ENCODE measurements at places on chromosomes 13 and 19. TPM values are rescaled to one million over a fixed set of nuclear protein-coding genes. Genes with fewer than 3 reads are reported as not detected.

- DNase-seq = no peak
Observed at GRCh38 chr19:13539332-13539731, 33.1 kb upstream of the CACNA1A start.

GRCh38 chr19:34260771-34261173 lies 6.4 kb downstream of the GARRE1 start:
- no peak for DNase-seq

- no peak for DNase-seq
Observed at GRCh38 chr13:80408270-80408669, 67.3 kb upstream of the SPRY2 start.

- DNase-seq = peak; percentile 43
Observed at GRCh38 chr13:73984201-73984600, 150.0 kb downstream of the KLF12 start.

- DNase-seq = no peak
Observed at GRCh38 chr13:59024434-59024833, 1139.3 kb downstream of the DIAPH3 start.

Gene SPART
- 44.1 TPM for total RNA-seq

DNA sequence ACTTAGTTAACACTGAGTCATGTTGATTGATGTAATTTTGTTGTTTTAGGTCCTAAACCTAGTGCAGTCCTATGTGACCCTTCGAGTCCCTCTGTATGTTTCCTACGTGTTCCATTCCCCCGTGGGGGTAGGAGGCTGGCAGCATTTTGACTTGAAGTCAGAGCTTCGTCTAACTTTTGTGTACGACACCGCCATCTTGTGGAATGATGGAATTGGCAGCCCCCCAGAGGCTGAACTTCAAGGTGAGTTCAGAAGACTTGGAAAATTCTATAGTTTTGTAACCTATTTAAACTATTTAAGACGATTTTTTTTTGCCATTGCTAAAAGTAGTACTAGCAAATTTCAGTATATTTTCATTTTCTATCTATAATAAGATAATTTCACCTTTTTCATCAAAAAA lies 117.9 kb downstream of the STOML3 start:
- peak; percentile 36 for DNase-seq

DNA sequence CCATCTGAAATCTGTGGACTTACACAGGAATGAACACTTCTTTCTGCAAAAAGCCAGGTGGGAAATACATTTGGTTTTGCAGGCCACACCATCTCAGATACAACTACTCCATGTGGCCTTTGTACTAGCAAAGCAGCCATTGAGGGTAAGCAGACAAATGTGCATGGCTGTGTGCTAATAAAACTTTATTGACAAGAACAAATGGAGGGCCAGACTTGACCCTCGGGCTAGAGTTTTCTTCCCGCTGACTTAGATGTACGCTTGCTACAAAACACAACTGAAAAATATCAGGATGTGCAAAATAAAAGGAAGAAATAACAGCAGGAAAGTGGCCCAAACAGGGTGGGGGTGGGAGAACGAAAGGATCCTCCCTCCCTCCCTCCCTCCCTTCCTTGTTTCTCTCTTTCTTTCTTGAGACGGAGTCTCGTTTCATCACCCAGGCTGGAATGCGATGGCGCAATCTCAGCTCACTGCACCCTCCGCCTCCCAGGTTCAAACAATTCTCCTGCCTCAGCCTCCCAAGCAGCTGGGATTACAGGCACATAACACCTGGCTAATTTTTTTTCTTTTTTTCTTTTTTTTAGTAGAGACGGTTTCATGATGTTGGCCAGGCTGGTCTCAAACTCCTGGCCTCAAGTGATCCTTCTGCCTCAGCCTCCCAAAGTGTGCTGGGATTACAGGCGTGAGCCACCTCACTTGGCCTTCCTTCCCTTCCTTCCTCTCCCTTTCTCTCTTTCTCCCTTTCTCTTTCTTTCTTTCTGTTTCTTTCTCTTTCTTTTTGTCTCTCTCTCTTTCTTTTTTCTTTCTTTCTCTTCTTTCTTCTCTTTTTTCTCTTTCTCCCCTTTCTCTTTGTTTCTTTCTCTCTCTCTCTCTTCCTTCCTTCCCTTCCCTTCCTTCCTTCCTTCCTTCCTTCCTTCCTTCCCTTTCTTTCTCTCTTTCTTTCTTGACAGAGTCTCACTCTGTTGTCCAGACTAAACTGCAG lies 29.3 kb downstream of the CCL25 start:
- DNase-seq = no peak

GRCh38 chr13:91355826-91356710 lies 8.6 kb downstream of the MIR17HG start:
- DNase-seq = no peak

DNA sequence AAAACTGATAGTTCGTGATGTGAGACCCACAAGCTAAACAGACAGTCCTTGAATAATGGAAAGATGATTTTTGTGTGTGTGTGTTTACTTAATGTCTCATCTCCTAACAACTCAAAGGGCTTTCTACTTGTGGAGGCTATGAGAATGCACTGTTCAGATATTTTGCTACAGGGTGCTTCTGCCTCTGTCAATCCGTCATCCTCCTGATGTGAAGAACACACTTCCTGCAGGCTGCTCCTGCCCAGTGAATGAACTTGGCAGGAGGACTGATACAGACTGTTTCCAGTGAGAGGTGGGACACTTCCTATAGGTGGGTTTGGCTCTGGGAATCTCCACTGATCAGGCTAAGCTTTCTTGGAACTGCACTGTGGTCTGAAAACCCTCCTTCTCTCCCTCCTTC lies 168.4 kb upstream of the STARD13 start:
- DNase-seq = no peak

DNA sequence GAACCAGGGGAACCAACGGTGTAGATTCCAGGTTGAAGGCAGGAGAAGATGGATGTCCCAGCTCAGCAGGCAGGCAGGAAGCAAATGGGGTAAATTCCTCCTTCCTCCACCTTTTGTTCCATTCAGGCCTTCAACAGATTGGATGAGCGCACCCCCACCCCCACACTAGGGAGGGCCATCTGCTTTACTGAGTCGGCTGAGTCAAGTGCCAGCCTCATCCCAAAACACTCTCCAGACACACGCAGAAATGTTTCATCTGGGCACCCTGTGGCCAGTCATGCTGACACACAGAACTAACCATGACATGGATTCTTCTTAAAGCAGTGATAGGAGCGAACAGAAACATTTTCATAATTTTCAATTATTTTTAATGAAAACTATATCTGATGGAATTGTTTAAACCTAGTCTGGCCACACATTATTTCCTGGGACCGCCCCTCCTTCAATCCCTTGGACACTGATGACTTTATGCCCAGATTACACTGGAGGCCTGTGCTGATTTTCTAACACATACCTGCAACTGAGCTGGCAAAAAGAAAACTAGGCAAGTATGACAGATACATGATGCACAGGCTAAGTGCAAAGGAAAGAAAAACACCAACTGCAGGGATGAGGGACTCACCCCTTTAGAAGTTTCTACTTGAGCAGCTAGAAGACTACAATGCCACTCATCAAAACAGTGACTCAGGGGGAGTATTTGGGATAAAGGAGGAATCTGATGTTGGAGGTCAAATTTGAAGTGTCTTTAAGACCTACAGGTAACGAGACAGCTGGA lies 154.2 kb downstream of the TNFRSF19 start:
- DNase-seq = no peak

GRCh38 chr13:99991828-99992775 lies 10.5 kb downstream of the ZIC2 start:
- no peak for DNase-seq

Gene GPR4
- total RNA-seq = 4.8 TPM

GRCh38 chr13:59519819-59520218 lies 643.9 kb downstream of the DIAPH3 start:
- no peak for DNase-seq

GRCh38 chr13:112918266-112918665 lies 50.7 kb upstream of the MCF2L start:
- no peak for DNase-seq

DNA sequence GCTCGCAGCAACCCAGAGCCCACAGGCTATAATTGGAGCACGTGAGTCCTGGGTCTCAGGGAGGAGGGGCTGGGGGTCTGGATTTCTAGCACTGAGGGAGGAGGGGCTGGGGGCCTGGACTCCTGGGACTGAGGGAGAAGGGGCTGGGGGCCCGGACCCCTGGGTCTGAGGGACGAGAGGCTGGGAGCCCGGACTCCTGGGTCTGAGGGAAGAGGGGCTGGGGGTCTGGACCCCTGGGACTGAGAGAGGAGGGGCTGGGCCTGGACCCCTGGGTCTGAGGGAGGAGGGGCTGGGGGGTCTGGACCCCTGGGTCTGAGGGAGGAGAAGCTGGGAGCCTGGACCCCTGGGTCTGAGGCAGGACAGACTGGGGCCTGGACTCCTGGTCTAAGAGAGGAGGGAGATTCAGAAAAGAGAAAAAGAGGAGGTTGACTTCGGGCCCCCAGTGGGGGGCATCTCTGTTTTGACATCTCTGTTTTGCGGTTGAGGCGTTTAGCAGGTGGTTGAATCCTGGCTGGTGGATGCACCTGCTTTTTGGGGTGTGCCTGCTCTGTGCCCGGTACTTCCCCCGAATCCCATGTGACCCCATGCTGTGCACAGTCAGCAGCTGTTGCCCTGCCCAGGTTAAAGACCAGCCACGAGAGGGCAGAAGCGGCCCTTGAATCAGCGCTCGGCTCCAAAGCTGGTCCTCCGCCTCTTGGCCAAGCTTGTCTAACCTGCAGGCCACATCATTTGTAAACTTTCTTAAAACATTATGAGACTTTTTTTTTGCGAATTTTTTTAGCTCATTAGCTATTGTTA lies 10.5 kb downstream of the PVR start:
- DNase-seq = peak; percentile 78

DNA sequence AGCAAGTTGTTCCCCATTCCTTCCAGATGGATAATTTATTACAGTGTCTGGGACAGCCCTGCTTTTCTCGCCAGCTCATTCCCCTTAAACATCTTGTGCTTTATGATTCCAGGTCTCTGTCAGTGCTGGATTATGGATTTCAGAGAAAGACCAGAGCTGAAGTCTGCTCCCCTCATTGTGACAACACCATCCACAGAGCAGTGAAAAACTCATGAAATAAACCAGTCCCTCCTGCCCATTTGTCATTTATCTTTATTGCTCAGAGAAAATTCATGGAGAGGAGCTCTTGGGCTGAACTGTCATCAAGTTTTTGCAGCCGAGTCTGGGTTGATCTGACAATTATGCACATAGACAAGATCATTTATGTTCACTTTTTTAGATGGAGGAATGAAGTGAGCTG lies 92.7 kb upstream of the GPR12 start:
- DNase-seq = no peak

DNA sequence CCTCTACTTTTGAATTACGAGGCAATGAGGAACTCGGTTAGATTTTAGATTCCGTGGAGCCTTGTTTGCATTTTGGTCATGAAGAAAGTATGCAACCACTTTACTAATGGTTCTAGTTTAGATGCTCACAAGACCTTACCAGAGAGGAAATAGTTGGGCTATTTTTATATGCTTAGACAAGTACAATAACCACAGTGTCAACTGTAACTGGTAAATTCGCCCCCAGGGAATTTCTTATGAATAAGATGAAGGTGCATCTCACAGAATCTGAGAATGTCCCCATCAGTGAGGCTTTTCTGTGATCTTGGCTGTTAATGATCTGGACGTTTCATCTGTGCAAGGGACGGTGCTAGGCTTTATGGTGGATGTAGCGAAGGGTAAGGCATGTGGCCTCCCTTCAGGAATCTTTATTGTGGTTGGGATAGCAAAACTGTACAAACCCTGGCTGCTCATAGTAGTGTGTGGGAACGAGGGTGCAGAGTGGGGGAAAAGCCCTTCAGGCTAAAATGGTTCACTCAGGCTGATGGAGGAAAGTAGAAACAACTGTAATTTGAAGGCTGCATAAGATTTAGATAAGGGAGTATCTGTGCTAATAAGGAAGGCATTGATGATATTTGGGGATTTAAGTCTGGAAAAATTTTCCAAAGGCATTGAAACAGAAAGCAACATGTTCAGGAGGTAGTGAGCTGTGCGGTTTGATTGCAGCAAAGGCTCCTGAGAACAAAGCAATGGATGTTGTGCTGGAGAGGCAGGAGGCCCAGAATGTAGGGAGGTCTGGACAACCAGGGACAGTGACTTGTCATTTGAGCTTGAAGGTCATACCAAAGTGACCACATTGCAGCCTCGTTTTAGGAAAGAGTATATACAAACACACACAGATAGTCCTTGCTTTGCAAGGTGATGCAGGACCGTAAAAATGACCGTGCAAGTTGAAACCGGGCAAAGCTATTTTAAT lies 28.4 kb downstream of the UBAC2 start:
- no peak for DNase-seq

Gene ANGPTL8
- not detected for total RNA-seq

GRCh38 chr19:11111771-11112144 lies 22.5 kb downstream of the LDLR start:
- no peak for DNase-seq

- peak; percentile 70 for DNase-seq
Observed at GRCh38 chr19:49712397-49712859, 21.5 kb downstream of the CPT1C start.

DNA sequence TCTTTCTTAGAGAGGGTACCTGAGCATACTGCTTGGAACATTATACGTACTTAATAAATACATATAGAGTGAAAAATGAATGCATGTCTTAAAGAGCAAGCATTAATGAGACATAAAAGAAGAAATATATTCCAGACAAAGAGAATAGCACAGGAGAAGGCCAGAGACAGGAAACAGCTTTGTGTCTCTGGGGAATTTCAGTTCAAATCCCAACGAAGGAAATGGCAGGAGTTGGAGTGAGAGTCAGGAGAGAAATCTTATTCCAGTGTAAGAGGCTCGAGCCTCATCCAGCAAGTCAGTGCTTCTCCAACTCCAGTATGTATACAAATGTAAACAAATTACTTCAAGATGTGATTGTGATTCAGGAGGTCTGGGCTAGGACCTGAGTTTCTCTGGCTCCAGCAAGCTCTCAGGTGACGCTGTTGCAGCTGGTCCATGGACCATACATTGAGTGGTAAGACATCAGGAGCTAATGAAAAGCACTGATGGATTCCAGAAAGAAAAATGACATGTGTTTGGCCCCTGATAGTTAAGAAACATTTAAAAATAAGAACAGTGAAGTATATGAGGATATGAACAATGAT lies 108.2 kb downstream of the RAP2A start:
- DNase-seq = no peak

Gene ATP12A
- total RNA-seq = not detected

GRCh38 chr19:58059671-58060078 lies 593 bp downstream of the ZNF135 start:
- no peak for DNase-seq

DNA sequence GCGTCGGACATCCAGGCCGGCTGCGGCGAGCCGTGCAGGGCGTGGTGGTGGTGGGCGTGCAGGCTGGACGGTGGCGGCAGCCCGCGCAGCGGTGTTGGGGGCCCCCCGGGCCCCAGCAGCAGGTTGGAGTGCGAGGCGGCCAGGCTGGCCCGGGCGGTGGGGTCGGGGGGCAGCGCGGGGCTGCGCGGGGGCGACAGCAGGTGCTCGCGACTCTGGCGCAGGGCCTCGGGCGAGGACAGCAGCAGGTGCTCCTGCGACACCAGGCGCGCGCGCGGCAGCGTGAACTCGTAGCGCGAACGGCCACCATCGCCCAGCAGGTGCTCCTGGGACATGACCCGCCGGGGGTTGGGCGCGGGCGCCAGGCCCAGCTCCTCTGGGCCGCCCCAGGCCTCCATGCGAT lies 9.8 kb downstream of the SHISA7 start:
- no peak for DNase-seq

Gene RGS9BP
- 15.3 TPM for total RNA-seq

- no peak for DNase-seq
Observed at GRCh38 chr19:13195678-13196077, 45.5 kb downstream of the IER2 start.

All from left ventricle myocardium superior (tissue), 1 donor.